ENCODE measurements at places on chromosomes 11 and 22. TPM values are rescaled to one million over a fixed set of nuclear protein-coding genes. Genes with fewer than 3 reads are reported as not detected.

GRCh38 chr11:9280655-9281301, 15.6 kb upstream of the DENND5A start:
- H3K36me3 ChIP-seq, result peaks cover 27% of the 10 kb centered on the region
- no peak overlapping the region for H3K27ac ChIP-seq
- H3K27me3 ChIP-seq, result no peaks in the 10 kb centered on the region
- H3K4me3 ChIP-seq, result no peak overlapping the region

- H3K4me1 ChIP-seq, result no peaks in the 10 kb centered on the region
- DNase-seq, result peak; percentile 46
Observed at GRCh38 chr11:69880041-69880825, 61.0 kb upstream of the FGF3 start.

DNA sequence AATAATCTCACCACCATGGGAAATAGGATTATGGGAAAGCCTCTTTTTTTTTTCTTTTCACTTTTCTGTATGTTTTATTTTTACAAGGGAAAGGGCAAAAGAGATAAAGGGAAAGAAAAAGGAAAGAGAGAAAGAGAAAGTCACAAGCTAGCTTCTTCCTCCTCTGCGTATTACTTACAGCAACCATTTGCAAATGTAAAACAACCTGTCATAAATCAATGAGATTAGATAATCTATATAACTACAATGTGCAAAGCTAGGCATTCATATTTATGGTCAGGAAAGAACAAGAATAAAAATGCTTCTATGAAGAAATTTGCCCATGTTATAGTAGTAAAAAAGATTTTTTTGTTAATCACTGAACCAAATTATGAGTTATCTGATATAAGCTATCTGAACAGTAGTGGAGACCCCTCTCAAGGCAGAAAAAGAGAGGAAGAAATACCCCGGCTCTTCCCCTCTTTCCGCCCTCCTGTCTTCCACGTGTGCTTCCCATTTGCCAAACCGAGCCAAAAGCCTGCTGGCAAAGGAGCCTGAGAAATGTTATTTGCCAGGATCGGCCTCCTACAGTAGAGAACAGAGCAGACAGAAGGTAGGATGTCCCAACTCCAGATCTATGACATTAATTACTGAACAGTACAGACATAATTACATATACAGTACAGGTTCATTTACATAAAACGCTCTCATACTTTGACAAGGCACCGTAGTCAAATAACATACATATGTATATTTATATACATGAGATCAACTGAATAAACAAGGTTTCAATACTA, 50.2 kb downstream of the ARHGAP32 start:
- H3K4me3 ChIP-seq, result no peak overlapping the region
- no peak for DNase-seq
- peaks cover 15% of the 10 kb centered on the region for H3K4me1 ChIP-seq
- H3K27ac ChIP-seq, result no peak overlapping the region

DNA sequence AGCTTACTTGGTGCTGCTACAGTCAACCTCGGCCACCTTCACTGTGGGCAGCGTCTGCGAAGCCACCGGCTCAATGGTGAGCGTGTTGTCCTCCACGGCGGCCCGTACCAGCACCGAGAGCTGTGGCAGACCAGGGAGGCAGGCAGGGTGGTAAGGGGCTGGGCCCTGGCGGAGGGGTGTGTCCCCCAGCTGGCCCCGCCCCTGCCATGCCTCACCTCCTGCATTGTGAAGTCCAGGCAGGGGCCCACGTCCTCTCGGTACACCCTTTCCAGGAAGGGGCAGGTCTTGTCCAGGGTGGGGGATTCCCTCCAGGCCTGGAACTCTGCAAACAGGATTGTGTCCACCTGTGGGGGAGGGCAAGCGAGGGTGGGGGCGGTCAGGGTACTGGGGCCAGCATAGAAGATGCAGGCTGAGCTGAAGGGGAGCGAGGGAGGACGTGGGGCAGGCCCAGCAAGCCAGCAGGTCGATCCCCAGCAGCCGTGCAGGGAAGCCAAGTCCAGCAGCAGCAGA, 12.8 kb downstream of the RAB3IL1 start:
- no peaks in the 10 kb centered on the region for H3K36me3 ChIP-seq
- no peak for DNase-seq
- no peak overlapping the region for H3K27ac ChIP-seq
- H3K4me1 ChIP-seq, result no peaks in the 10 kb centered on the region

Gene KRTAP5-7
- polyA plus RNA-seq, result 0.32 TPM

DNA sequence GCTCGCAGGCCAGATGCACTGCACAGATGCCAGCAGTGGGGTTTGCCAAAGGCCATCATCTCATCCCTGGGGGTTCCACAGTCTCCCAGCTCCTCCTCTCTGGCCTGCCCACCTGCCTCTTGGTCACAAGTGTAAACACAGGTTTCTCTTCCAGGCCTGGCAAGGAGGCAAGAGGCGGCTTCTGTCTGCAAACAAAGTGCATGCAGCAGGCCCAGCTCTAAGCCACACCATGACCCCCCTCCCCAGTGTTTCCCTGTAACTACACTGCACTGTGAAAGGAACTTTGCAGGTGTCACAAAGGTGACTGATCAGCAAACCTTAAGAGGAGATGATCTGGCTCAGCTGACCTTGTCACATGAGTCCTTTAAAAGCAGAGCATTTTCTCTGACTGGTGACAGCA, 26.2 kb upstream of the SHISAL1 start:
- DNase-seq, result no peak
- no peaks in the 10 kb centered on the region for H3K27me3 ChIP-seq
- no peaks in the 10 kb centered on the region for H3K36me3 ChIP-seq
- H3K4me3 ChIP-seq, result no peak overlapping the region
- H3K27ac ChIP-seq, result peak overlapping the region; percentile 58

DNA sequence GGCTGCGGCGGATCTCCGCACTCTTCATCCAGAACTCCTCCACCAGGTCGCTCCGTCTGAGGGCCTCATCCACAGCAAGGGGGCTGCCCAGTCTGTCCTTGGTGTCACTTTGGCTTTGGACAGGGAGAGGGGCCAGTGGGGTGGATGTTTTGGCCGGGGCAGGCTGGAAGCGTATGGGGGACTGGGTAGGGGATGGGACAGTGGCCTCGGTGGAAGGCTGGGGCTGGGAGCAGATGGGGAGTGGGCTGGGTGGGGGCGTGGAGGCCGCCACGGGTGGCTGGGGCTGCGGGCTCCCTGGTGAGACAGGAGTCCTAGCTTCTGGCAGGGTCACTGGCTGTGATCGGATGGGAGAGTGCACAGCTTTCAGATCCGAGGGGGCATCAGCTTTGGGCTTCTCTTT, 44.4 kb upstream of the BID start:
- peaks cover 61% of the 10 kb centered on the region for H3K36me3 ChIP-seq
- no peaks in the 10 kb centered on the region for H3K4me1 ChIP-seq
- H3K27me3 ChIP-seq, result no peaks in the 10 kb centered on the region
- no peak for DNase-seq

- H3K27me3 ChIP-seq, result no peaks in the 10 kb centered on the region
- H3K36me3 ChIP-seq, result no peaks in the 10 kb centered on the region
- no peak for DNase-seq
- H3K4me1 ChIP-seq, result peaks cover 10% of the 10 kb centered on the region
Observed at GRCh38 chr11:46948378-46949131, 12.0 kb downstream of the CSTPP1 start.

DNA sequence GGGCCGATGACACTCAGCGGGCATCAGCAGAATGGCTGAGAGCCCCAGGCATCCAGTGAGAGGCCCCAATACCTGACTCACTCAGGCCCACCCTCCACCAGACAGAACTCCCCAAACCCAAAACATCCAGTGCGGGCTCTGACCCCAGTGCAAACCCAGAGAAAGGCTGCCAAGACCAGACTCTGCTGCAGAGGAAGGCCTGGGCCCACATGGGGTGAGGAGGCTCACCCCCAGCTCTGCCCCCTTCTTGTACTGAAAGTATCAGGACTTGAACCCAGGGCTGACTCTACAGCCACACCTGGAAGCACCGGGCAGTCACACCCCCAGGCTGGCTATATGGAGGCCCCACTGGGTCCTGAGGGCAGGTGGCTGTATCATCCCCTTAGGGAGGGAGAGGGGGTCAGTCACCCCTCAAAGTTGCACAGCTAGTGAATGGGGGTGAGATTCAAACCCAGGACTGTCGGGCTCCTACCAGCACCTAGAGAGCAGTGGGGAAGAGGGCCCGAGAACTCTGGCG, 49.3 kb downstream of the IGLL1 start:
- no peaks in the 10 kb centered on the region for H3K4me1 ChIP-seq
- no peaks in the 10 kb centered on the region for H3K36me3 ChIP-seq

Gene OR4D5
- polyA plus RNA-seq, result not detected

GRCh38 chr11:102423936-102424335, 28.6 kb downstream of the TMEM123 start:
- no peaks in the 10 kb centered on the region for H3K27me3 ChIP-seq
- no peak overlapping the region for H3K27ac ChIP-seq
- DNase-seq, result no peak
- H3K4me1 ChIP-seq, result peaks cover 56% of the 10 kb centered on the region
- H3K4me3 ChIP-seq, result no peak overlapping the region

- no peaks in the 10 kb centered on the region for H3K36me3 ChIP-seq
- no peak overlapping the region for H3K4me3 ChIP-seq
- no peaks in the 10 kb centered on the region for H3K4me1 ChIP-seq
Observed at GRCh38 chr11:123041185-123041584, 20.8 kb downstream of the HSPA8 start.

GRCh38 chr11:67496113-67496512, 9.1 kb downstream of the PITPNM1 start:
- peaks cover 26% of the 10 kb centered on the region for H3K36me3 ChIP-seq
- no peak overlapping the region for H3K4me3 ChIP-seq
- no peaks in the 10 kb centered on the region for H3K4me1 ChIP-seq
- no peak overlapping the region for H3K27ac ChIP-seq

- no peaks in the 10 kb centered on the region for H3K27me3 ChIP-seq
- H3K4me3 ChIP-seq, result no peak overlapping the region
- H3K27ac ChIP-seq, result no peak overlapping the region
- no peak for DNase-seq
Observed at GRCh38 chr11:44580701-44581100, 15.2 kb downstream of the CD82 start.

DNA sequence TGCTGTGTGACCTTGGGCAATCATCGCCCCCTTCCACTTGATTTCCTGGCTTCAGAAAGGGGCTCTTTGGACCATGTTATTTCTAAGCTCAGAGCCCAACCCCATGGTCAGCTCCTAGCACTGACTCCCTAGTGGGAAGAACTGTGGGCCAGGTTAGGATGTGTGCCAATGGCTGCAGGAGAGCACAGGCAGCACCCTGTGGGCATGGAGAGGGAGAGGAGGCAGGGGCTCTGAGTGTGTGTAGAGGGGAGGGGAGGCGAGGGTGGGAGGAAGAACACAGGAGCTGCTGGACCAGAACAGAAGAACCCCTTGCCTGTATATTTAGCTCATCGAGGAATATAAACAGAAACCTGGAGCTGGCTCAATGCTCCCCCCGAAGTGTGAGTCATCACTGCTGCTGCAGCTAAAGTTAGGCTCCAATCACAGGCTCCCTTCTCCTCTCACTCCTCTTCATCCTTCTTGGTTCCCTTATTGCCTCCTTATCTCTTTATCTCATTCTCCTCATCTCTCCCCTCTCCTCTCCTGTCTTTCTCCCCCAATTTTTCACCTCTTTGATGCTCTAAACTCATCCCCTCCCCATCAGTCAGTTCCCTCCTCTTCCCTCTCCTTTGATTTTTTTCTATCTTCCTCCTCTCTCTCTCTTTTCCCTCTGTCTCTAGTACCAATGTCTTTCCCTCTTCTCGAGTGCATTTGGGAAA, 14.5 kb upstream of the RPS19BP1 start:
- H3K4me1 ChIP-seq, result peaks cover 7% of the 10 kb centered on the region
- H3K27ac ChIP-seq, result no peak overlapping the region
- H3K36me3 ChIP-seq, result no peaks in the 10 kb centered on the region
- DNase-seq, result no peak

Gene SYNGR1
- 0.69 TPM for polyA plus RNA-seq

- no peaks in the 10 kb centered on the region for H3K36me3 ChIP-seq
- no peaks in the 10 kb centered on the region for H3K27me3 ChIP-seq
- peak within 1 kb of the TSS; percentile 70 for H3K27ac ChIP-seq
- peak; percentile 94 for DNase-seq
- H3K4me1 ChIP-seq, result peaks cover 10% of the 10 kb centered on the region
Observed at GRCh38 chr11:102047305-102047924, at the start of gene CFAP300. CFAP300 (plus strand) TSS chr11:102047437; CDS start chr11:102047471, 34 bp downstream.

GRCh38 chr11:18321578-18321968, 367 bp downstream of the HPS5 start:
- peaks cover 41% of the 10 kb centered on the region for H3K4me1 ChIP-seq
- peak overlapping the region; percentile 96 for H3K27ac ChIP-seq
- DNase-seq, result no peak
- peak overlapping the region; percentile 78 for H3K4me3 ChIP-seq
- H3K36me3 ChIP-seq, result peaks cover 5% of the 10 kb centered on the region

DNA sequence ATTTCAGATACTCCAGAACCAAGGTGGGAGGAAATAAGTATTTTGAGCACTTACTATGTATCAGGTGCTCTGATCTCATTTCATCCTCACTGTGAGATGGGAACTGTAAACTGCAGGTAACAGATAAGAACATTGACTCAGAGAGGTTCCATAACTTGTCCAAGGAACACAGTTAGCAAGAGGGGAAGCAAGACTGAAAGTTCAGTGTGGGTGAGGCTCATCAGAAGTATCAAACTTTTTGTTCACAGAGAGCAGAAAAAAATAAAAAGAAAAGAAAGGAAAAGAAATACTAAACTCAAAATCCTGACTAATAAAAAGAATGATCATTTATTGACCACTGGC, 37.1 kb downstream of the RAB30 start:
- H3K27me3 ChIP-seq, result no peaks in the 10 kb centered on the region
- peak overlapping the region; percentile 86 for H3K27ac ChIP-seq
- no peak for DNase-seq
- H3K4me3 ChIP-seq, result peak overlapping the region; percentile 42

DNA sequence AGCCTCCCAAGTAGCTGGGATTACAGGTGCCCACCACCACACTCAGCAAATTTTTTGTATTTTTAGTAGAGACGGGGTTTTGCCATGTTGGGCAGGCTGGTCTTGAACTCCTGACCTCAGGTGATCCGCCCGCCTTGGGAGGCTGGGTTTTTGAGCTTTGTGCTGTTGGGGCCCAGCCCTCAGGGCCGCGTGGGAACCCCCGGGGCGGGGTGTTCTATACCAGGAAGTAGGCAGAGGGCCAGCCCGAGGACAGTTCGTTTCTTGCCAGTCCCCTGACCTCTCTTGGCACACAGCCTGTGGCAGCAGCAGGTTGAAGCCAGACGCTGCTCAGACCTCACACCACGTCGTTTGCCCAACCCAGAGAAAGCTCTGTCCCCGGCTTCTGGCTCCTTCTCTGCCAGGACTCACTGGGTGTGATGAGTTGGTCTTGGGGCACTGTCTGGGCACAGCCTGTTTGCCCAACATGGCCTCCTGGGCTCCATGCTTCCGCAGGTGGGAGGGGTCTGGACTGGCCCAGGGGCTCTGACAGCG, 24.9 kb upstream of the CHKA start:
- H3K27ac ChIP-seq, result peak overlapping the region; percentile 35
- H3K36me3 ChIP-seq, result no peaks in the 10 kb centered on the region

GRCh38 chr22:46964773-46965550, 202.5 kb downstream of the TBC1D22A start:
- no peak overlapping the region for H3K4me3 ChIP-seq
- peak; percentile 63 for DNase-seq
- H3K36me3 ChIP-seq, result no peaks in the 10 kb centered on the region

- H3K4me1 ChIP-seq, result no peaks in the 10 kb centered on the region
- DNase-seq, result peak; percentile 72
- no peaks in the 10 kb centered on the region for H3K36me3 ChIP-seq
- no peaks in the 10 kb centered on the region for H3K27me3 ChIP-seq
- H3K27ac ChIP-seq, result no peak overlapping the region
Observed at GRCh38 chr22:23591201-23591791, 11.2 kb upstream of the IGLL1 start.

Gene EMID1
- polyA plus RNA-seq, result 3.6 TPM

Gene MIOX
- polyA plus RNA-seq, result not detected
